ENCODE measurements at places on chromosomes 5 and 9.

GRCh38 chr5:75681125-75681830 is 36.0 kb downstream of the POC5 start:
- DNase-seq, result no peak

DNA sequence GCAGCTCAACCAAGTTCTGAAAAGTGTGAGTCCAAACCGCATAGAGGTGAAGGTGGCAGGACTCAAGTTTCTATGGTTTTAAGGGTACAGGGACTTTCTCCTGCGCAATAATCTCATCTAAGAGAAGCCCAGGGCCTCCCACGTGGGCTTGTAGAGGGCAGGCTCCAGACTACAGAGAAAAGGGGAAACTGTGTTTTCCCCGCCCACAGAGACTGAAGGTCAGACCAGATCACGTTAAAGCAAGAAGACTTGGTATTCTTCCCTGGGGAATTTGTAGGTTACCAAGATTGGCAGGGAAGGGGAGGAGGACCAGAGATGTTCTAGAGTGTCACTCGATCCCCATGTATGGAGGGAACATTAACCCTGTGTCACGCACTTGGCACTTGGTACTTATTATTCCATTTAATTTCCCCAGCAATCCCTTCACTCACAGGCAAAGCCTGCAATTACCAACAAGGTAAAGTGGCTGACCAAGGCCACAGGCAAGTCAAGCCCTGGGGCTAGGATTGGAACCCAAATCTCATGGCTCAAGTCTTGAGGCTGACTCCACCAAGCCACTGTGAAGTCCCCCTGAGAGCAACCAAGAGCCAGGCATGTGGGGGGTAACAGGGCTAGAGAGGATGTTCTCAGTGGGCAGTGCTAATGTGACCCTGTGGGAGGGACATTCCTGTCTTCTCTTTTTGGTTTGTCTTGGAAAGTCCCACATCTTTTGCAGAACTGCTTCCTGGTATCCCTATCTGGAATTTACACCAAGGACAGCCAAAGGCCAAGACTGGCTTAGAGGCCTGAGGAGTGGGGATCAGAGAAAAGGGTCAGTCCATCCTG is 18.3 kb upstream of the NEK6 start:
- DNase-seq, result no peak

DNA sequence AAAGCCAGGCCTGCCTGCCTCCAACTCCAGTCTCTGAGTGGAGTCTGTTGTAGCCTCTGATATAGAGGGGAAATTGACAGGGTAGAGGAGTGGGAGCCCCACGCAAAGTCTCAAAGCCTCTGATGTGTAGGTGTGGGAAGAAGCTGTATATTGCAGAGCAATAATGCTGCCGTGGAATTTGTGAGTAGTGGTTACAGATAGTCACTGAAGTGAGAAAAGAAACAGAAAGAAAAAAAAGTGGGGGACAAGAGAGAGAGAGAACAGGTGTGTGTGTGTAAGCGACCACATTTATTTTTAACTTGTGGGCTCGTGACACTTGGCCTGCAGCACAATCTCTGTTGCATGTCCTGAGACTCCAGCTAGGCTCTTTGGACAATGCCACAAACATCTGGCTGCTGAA is 227.8 kb downstream of the NSG2 start:
- DNase-seq, result no peak

DNA sequence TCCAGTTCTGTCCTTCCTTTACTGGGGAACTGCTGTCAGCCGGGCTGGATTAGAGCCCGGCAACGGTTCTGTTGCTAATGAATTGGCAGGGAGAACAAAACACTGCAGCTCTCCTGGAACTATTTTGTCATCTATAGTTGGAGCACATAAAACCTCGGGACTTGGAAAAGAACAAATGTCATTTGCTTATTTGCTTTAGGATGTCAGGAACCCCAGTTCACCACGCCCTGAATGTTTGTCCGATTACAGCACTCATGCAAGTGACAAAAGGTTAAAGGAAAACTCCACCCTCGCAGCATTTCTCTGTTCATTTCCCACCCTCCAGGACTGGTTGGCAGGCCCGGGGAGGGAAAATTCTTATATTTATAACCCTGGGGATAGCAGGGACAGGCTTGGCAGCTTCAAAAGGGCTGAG is 66.4 kb upstream of the PLPP1 start:
- DNase-seq, result no peak

- no peak for DNase-seq
Observed at GRCh38 chr5:134539732-134540131, 14.3 kb downstream of the JADE2 start.

DNA sequence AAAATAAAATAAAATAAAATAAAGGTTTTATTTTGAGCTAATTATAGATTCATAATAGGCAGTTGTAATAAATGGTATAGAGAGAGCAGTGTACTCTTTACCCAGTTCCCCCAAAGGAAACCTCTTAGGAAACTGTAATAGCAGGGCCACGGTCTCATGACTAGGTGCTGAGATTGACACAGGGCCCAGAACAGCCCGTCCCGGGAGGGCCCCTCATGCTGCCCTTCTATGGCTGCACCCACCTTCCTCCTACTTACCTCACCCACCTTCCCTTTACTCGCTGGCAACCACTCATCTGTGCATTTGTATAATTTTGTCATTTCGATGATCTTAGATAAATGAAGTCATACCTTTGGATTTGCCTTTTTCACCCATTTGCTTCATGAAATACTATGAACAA is 16.1 kb downstream of the CACNA1B start:
- DNase-seq, result no peak

GRCh38 chr5:178365501-178366440 is 133.2 kb upstream of the PHYKPL start:
- DNase-seq, result no peak

All from BE2C (cell line).